ENCODE measurements at places on chromosomes 13 and 19. TPM values are rescaled to one million over a fixed set of nuclear protein-coding genes. Genes with fewer than 3 reads are reported as not detected.

The ZNF177 gene
- total RNA-seq = 0.94 TPM

The ZNF578 gene
- total RNA-seq = 0.77 TPM

- H3K4me3 ChIP-seq = peak overlapping the region; percentile 97
- peaks cover 9% of the 10 kb centered on the region for H3K4me1 ChIP-seq
- H3K27me3 ChIP-seq = peaks cover 1% of the 10 kb centered on the region
- DNase-seq = no peak
These were observed 158.4 kb downstream of the RNF17 start for GRCh38 chr13:24922387-24922744.

DNA sequence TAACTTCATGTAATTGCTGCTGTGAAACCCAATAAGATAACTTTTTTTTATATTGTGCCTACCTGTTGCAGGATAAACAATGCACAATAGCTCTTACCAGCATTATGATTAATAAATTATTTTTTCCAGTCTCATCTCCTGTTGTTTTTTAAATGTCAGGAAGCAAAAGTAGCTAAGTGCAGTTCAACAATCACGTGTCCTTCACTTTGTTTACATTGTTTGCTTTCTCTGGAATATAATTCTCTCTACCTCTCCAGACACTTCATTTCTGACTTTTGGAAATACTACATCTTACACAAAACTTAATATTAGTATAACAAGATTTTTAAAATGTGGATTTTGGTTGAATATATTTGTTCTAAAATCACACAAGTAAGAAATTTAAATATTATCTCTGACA, 1359.4 kb downstream of the SLITRK1 start:
- H3K27ac ChIP-seq = no peak overlapping the region
- DNase-seq = no peak
- no peaks in the 10 kb centered on the region for H3K4me1 ChIP-seq
- H3K27me3 ChIP-seq = no peaks in the 10 kb centered on the region

The DCLK1 gene
- total RNA-seq = not detected

- H3K36me3 ChIP-seq = peaks cover 57% of the 10 kb centered on the region
- H3K27ac ChIP-seq = no peak overlapping the region
- no peak overlapping the region for H3K4me3 ChIP-seq
- DNase-seq = no peak
- H3K4me1 ChIP-seq = no peaks in the 10 kb centered on the region
These were observed 13.4 kb downstream of the CAPS start for GRCh38 chr19:5927441-5927821.

GRCh38 chr13:112562254-112562653, 25.7 kb downstream of the TUBGCP3 start:
- H3K4me1 ChIP-seq = peaks cover 7% of the 10 kb centered on the region
- no peaks in the 10 kb centered on the region for H3K27me3 ChIP-seq
- H3K4me3 ChIP-seq = no peak overlapping the region
- no peak for DNase-seq
- H3K27ac ChIP-seq = no peak overlapping the region

The ZNF544 gene
- total RNA-seq = 38.5 TPM

DNA sequence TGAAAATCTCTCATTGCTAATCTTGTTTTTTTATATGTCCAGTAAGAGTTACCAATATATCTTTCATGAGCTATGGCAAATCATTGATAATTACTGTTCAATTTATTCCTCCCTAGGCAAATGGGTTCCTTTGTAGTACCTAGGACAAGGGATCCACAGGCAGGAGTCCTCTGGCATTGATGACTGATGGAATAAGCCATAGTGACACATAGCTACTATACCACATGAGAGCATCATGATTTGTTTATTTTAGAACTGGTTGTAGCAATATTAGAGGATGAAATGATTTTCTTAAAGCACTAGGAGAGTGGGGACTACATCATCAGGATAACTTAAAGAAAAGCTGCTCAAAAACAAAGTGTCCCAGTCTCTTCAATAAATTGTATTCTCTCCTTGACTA, 21.7 kb upstream of the MAB21L1 start:
- H3K27me3 ChIP-seq = no peaks in the 10 kb centered on the region
- DNase-seq = no peak
- H3K4me3 ChIP-seq = no peak overlapping the region
- H3K4me1 ChIP-seq = no peaks in the 10 kb centered on the region
- no peak overlapping the region for H3K27ac ChIP-seq

GRCh38 chr19:53992815-53993214, 1.4 kb downstream of the CACNG6 start:
- peaks cover 40% of the 10 kb centered on the region for H3K27me3 ChIP-seq
- H3K4me1 ChIP-seq = peaks cover 5% of the 10 kb centered on the region
- no peaks in the 10 kb centered on the region for H3K36me3 ChIP-seq
- H3K4me3 ChIP-seq = no peak overlapping the region

DNA sequence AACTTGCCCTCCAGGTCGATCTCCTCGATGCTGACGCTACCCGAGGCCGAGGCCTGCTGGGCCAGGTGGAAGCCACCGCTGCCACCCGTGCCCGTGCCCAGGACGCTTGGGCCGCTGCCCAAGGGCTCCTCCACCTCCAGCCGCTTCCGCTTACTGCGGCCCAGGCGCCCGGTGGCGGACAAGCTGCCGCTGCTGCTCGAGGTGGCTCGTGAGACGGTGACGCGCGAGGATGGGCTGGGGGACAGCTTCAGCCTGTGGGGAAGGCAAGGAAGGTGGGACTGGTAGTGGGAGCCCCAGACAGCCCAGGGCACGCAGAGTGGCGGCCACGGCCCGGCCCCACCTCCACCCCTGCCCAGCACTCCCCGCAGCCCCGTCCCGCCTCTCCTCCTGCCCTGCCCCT, 6.5 kb upstream of the TIMM13 start:
- peaks cover 28% of the 10 kb centered on the region for H3K36me3 ChIP-seq
- no peak for DNase-seq
- no peak overlapping the region for H3K27ac ChIP-seq
- H3K4me1 ChIP-seq = no peaks in the 10 kb centered on the region

- H3K27me3 ChIP-seq = no peaks in the 10 kb centered on the region
- H3K36me3 ChIP-seq = no peaks in the 10 kb centered on the region
- no peak overlapping the region for H3K27ac ChIP-seq
- H3K4me3 ChIP-seq = no peak overlapping the region
- no peaks in the 10 kb centered on the region for H3K4me1 ChIP-seq
- no peak for DNase-seq
These were observed 453.3 kb downstream of the TSHZ3 start for GRCh38 chr19:30895946-30896345.

DNA sequence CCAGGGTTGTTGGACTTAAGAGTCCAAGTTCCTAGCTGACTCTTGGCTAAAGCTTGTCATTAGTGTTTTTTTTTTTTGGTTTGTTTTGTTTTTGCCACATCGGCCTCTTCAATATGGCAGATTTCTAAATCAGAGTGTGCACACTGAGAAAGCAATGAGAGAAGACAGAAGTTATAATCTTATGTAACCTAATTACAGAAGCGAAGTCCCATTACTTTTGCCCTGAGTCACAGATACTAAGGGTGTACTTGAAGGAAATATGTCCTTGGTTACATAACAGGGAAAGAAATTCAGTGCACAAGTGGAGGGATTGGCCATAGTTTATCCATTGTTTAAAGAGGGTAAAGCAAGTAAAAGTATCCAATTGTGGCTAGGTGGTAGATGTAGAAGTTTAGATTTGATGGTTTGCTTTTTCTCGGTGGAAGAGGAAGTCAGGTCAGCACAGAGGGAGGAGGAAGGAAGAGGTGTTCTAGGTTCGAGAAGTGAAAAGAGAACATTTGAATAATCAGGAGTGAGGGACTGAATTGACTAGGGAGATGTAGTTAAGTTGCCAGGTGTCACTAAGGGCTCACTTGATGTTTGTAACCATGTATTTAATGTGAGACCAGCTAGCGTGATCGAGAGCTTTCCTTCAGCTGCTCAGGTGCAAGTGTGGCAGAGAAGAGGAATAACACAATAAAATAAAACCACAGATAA, 12.2 kb downstream of the GTF2F2 start:
- peaks cover 29% of the 10 kb centered on the region for H3K36me3 ChIP-seq
- no peaks in the 10 kb centered on the region for H3K27me3 ChIP-seq
- H3K4me3 ChIP-seq = no peak overlapping the region
- H3K27ac ChIP-seq = no peak overlapping the region
- DNase-seq = no peak

DNA sequence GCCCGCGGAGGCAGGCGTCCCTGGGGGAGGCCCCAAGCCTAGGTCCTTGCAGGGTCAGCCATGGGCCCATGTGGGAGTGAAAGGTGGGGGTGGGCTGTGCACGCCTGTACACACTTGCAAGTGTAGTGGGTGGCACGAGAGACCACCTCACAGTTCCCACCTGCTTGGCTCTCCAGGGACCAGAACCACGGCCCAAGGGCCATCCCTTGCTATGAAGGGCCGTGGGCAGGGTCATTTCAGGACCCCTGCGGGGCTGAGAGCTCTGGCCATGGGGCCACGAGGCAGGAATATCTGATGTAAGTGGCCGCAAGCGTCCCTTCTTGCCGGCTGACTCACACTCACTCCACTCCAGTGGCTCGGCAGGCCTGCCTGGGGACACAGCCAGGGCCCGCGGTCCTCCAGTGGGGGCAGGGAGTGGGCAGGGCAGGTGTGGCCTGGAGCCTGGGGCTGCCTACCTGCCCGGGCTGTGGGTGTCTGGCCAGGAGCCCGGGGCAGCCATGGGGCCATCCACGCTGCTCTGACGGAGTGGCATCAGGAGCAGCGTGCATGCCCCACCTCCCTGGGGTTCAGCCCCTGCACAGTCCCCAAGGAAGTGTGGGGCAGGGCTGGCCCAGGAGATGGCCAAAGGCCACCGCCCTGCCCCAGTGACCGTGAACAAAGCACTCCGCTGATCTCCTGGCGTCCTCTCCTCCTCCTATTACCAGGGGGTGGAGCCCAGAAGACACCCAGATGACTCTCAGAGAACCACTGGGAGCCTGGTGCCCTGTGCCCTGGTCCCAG, 8.6 kb upstream of the MKNK2 start:
- no peaks in the 10 kb centered on the region for H3K27me3 ChIP-seq
- no peak for DNase-seq
- no peaks in the 10 kb centered on the region for H3K36me3 ChIP-seq
- peak overlapping the region; percentile 98 for H3K27ac ChIP-seq

- H3K36me3 ChIP-seq = peaks cover 46% of the 10 kb centered on the region
- H3K4me3 ChIP-seq = no peak overlapping the region
- H3K4me1 ChIP-seq = peaks cover 21% of the 10 kb centered on the region
- DNase-seq = no peak
These were observed 12.2 kb downstream of the MRPS31 start for GRCh38 chr13:40758811-40759210.

DNA sequence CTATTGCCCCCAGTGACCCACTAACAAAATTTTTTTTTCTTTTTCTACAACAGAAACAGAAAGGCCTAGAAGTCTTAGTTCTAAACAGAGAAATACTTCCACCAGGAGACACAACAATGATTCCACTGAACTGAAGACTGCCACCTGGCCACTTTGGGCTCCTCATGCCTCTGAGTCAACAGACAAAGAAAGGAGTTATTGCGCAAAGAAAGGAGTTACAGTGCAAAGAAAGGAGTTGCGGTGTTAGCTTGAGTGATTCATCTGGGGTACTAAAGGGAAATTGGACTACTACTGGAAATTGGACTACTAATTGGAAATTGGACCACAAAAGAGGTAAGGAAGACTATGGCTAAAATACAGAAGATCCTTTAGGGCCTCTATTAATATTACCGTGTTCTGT, 116.6 kb downstream of the PCDH17 start:
- H3K4me1 ChIP-seq = no peaks in the 10 kb centered on the region
- DNase-seq = no peak
- H3K27ac ChIP-seq = no peak overlapping the region
- no peaks in the 10 kb centered on the region for H3K36me3 ChIP-seq
- no peaks in the 10 kb centered on the region for H3K27me3 ChIP-seq

- H3K4me3 ChIP-seq = no peak overlapping the region
- no peak overlapping the region for H3K27ac ChIP-seq
- no peaks in the 10 kb centered on the region for H3K27me3 ChIP-seq
- H3K4me1 ChIP-seq = no peaks in the 10 kb centered on the region
- peaks cover 25% of the 10 kb centered on the region for H3K36me3 ChIP-seq
These were observed 21.5 kb downstream of the EBPL start for GRCh38 chr13:49669735-49670309.

GRCh38 chr19:29849208-29849607, 37.4 kb downstream of the CCNE1 start:
- H3K4me1 ChIP-seq = peaks cover 25% of the 10 kb centered on the region
- H3K27ac ChIP-seq = no peak overlapping the region
- H3K36me3 ChIP-seq = no peaks in the 10 kb centered on the region
- no peak for DNase-seq
- peaks cover 1% of the 10 kb centered on the region for H3K27me3 ChIP-seq

GRCh38 chr13:34462843-34463242, 479.2 kb upstream of the NBEA start:
- no peak overlapping the region for H3K4me3 ChIP-seq
- no peaks in the 10 kb centered on the region for H3K4me1 ChIP-seq
- no peaks in the 10 kb centered on the region for H3K36me3 ChIP-seq
- peaks cover 4% of the 10 kb centered on the region for H3K27me3 ChIP-seq
- DNase-seq = no peak

The ZNF253 gene
- total RNA-seq = 16.1 TPM

- no peaks in the 10 kb centered on the region for H3K36me3 ChIP-seq
- no peaks in the 10 kb centered on the region for H3K4me1 ChIP-seq
These were observed 343.1 kb downstream of the TEX29 start for GRCh38 chr13:111663505-111663904.

DNA sequence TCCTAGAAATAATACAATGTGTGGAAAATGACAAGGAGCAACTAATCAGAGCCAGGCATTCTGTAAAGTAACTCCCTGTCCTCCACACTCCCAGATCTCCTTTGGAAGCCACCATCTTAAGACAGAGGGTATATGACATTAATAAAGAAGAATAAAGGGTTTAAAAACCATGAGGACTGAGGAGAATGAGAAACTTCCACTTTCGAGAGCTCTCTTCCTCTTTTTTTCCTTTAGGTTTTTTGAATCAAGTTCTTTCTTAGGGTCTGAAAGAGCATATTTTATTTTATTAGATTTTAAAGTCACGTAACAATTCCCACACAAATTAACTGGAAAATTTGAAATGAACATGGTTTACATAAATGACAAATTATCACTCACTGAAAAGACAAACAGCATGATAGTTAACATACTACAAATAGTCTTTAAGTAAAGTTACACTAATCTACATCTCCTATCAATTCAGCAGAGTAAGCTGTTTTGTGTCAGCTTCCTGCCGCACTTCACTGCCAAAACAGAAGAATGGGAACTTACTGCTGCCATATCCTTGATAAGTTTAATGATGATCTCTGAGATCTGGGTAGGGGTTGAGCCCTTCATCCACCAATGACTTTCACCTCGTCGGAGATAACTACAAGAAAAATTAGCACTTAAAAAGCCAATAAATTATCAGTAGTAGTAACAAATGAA, 38.6 kb upstream of the FBXL3 start:
- no peaks in the 10 kb centered on the region for H3K27me3 ChIP-seq
- H3K4me3 ChIP-seq = no peak overlapping the region
- DNase-seq = no peak
- peak overlapping the region; percentile 5 for H3K27ac ChIP-seq
- peaks cover 5% of the 10 kb centered on the region for H3K4me1 ChIP-seq

GRCh38 chr19:19402656-19403372, 2.7 kb upstream of the GATAD2A start:
- DNase-seq = no peak
- peaks cover 7% of the 10 kb centered on the region for H3K36me3 ChIP-seq
- no peaks in the 10 kb centered on the region for H3K27me3 ChIP-seq

The APOC4 gene
- total RNA-seq = not detected

- peaks cover 25% of the 10 kb centered on the region for H3K36me3 ChIP-seq
- H3K4me1 ChIP-seq = peaks cover 87% of the 10 kb centered on the region
- H3K27ac ChIP-seq = peak overlapping the region; percentile 24
- no peaks in the 10 kb centered on the region for H3K27me3 ChIP-seq
- peak; percentile 68 for DNase-seq
These were observed 42.2 kb downstream of the GATAD2A start for GRCh38 chr19:19447536-19448237.

All from activated CD4-positive, alpha-beta T cell treated with anti-CD3 and anti-CD28 coated beads for 36 hours (primary cell).